ENCODE measurements at places on chromosomes 1 and 21. TPM values are rescaled to one million over a fixed set of nuclear protein-coding genes. Genes with fewer than 3 reads are reported as not detected.
A peak's percentile ranks its signal among the peaks of the same experiment; 100 is the strongest.

DNA sequence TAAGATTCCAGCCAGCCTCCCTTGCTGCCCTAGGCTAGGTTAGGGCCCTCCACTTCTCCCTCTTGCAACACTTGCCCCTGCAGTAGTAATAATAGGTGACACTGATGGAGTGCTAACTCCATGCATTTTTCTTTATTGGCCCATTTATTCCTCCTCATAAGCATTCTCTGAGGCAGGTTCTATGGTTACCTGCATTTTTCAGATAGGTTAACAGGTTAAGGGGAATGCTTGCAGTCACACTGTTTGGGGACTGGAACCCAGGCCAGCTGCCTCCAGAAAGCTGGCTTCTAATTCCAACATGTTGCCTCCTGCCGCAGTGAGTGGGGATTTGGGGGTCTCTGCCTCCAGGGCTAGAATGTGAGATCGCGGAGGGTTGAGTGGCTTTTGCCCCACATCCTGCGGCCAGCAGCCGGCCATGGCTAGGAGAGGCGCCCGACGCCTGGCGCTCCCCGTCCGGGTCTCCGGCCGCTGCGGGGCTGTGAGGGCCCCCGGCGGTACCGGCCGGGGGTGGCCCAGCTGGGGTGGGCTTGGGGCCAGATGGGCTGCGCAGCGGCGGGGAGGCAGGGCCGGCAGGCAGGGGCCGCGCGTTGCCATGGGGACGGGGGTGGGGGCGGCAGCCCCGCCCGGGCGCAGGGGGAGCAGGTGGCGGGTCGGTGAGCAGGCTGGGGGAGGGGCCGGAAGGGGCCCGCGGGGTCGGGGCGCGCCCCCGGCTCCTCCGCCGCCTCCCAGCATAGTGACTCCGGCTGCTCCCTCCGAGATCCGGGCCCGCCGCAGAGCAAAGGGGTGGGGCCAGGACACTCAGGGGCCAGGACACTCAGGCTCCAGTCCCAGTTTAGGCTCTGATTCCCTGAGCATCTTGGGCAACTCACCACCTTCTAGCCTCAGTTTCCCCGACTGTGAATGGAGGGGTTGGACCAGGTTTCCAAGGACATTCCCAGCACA lies 68.4 kb upstream of the SSBP3 start:
- no peak for DNase-seq

GRCh38 chr1:43660355-43660754 lies 10.4 kb downstream of the KDM4A start:
- DNase-seq = no peak

DNA sequence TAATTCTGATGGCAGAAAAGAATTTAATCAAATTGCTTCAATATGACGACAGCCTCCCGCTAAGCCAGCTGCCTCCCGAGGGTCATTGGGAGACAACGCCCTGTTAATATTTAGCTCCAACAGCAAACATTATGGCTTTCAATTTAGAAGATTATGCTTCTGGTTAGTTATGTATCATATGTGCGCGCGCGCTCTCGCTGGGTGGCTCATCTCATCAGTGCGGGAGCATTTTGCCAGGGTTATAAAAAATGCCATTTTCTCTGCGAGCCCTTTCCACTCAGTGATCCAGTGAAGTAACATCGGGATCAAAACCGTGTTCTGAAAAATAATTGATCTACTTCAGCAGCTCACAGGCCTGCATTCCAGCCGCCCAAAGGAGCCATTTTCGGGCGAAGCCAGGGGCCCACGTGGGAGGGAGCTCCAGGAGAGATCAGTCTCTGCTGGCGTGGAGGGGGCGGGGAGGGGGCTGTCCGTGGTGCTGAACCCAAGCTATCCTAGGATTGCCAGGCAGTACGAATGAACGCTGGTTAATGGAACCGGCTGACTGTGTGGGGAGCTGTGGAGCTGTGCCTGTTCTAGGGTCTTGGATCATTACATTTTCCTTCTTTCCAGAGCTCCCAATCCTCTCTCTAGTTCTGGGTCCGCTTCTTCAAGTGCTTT lies 219.1 kb upstream of the ZC3H12A start:
- peak; percentile 75 for DNase-seq

DNA sequence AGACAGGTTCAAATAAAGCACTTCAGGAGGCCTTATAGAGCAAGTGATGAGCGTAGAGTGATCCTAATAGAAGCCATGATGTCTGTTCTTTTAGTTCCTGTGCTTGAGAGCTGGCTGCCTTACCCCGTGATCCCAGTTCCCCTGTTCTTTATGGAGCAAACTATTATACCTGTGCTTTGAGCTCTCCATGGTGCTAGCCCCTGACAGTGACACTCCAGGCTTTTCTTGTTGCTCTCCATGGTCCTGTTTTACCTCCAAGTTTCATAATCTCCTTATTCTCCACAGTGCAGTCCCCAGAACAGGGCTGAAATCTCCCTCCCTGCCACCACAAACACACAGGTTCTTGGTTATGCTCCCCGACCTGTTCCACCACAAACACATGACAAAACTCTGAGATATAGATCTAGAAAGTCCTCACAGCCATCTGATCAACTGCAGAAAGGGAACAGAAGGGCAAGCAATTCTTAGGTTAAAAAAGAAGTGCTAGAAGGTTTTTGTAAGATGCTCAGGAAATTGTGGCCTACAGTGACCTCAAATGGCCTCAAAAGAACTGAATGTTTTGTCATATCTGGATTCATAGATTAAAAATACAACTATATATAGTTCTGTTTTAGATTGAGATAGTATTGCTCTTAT lies 6.0 kb downstream of the CADM3 start:
- DNase-seq = no peak

- no peak for DNase-seq
Observed at GRCh38 chr21:44304011-44304616, 4.3 kb downstream of the PFKL start.

- DNase-seq = no peak
Observed at GRCh38 chr1:68459796-68460195, 10.0 kb upstream of the RPE65 start.

DNA sequence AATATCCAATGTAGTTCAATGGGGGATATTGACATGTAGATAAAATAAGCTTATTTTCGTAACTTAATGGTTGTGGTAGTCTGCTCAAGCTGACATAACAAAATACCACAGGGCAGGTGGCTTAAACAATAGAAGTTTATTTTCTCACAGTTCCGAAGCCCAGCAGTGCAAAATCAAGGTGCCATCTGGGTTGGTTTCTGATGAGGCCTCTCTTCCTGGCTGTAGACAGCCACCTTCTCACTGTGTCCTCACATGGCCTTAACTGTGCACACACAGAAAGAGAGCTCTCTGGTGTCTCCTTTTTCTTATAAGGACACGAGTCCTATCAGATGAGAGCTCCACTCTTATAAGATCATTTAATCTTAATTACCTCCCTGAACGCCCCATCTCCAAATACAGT lies 64.8 kb upstream of the IPO9 start:
- DNase-seq = no peak

GRCh38 chr21:46080171-46081021 lies 17.5 kb upstream of the COL6A2 start:
- peak; percentile 70 for DNase-seq

GRCh38 chr1:41109310-41110197 lies 88.0 kb upstream of the SLFNL1 start:
- no peak for DNase-seq

DNA sequence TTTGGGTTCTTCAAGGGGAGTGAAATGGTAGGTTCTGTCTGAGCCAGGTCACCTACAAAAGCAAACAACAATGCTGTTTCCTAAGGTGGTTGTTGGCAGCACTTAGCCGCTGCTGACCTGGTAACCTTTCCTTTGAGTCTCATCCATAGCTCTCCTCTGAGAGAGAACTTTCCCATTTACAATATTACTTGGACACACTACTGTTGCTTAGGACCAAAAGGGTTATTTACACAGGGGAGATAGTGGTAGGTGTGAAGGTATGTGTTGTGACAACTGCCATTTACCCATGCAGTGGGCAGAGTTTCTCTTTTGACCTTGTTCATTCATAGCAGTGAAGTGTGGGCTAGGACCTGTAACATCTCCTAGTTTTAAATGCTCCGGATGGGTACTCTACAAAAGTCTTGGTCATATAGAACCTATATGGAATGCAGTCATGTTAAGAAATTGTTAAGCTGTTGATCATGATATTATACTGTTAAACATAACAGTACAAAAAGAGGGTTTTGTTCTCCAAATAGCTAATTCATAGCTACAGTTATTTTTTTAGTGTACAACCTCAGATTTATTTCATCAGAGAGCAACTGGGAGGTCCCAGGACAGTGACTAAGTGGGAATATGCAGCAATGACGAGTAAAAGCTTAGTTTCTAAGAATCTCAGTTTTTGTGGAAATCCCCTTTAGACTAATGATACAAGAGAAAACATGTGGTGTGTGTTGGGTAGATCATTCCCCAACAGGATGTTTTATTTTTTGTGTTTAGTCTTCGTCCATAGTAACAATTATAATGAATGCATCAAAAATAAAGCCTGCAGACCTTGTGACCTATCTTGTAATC lies 219.7 kb downstream of the NFIA start:
- DNase-seq = no peak

- no peak for DNase-seq
Observed at GRCh38 chr1:43853161-43853921, 80.3 kb upstream of the ARTN start.

DNA sequence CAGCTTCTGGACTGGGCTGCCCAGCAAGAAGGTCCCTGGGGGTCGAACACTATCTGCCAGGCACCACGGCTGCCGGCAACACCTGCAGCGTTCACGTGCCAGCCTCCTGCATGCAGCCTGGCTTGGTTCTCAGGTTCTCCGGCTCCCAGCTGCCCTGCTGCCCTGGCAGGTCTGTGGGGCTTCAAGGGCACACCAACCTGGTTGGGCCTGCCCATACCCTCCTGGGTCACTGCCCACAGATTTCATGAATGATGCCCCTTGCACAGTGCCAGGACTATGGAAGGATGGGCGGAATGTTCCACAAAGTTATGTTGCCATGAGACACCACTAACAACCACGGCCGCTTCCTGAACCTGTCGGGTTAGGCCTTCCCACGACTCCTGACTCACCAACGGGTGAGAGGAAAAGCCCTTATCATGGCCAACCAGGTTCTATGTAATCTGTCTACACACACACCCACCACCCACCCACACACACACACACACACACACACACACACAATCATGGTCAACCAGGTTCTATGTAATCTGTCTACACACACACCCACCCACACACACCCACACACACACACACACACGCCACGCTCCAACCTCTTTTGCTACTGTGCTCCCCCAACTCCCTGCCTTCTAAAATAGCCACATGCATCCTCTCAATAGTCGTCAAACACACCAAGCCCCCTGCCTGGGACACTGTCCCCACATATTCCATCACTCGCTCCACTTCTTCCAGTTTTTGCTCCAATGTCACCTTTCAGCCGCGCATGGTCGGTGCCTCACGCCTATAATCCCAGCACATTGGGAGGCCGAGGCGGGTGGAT lies 32.2 kb downstream of the HSPG2 start:
- DNase-seq = no peak

- DNase-seq = no peak
Observed at GRCh38 chr1:52867087-52867863, 24.7 kb downstream of the ZYG11A start.

GRCh38 chr21:18801468-18801867 lies 397.9 kb upstream of the TMPRSS15 start:
- no peak for DNase-seq

DNA sequence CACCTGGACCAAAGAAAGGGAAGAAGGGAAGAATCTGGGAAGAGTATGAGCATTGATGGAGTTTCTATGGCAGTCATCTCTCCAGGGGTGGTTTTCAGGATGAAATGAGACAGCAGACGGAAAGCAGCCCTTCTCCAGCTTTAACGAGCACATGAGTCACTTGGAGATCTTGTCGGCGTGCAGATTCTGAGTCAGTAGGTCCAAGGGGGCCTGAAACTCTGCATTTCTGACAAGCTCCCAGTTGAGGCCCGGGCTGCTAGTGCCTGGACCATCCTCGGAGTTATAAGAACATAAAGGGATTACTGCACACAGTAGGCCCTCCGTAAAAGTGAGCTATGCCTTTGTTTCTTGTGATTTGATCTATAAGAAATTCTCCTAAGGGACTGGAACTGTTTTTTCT lies 17.6 kb downstream of the HSPG2 start:
- no peak for DNase-seq

DNA sequence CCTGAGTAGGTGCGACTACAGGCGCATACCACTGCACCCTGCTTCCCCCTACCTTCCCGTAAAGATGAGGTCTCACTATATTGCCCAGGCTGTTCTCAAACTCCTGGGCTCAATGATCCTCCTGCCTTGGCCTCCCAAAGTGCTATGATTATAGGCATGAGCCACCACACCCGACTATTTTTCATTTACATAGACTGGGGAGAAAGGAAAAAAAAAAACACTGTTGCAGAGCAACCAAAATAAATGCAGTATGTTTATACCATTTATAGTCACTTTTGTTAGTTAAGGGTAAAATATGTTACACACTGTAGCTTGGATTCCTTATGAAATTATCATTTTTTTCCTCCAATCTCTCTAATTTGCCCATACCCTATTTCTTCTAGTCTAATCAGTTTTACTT lies 35.2 kb upstream of the RGS8 start:
- DNase-seq = no peak

DNA sequence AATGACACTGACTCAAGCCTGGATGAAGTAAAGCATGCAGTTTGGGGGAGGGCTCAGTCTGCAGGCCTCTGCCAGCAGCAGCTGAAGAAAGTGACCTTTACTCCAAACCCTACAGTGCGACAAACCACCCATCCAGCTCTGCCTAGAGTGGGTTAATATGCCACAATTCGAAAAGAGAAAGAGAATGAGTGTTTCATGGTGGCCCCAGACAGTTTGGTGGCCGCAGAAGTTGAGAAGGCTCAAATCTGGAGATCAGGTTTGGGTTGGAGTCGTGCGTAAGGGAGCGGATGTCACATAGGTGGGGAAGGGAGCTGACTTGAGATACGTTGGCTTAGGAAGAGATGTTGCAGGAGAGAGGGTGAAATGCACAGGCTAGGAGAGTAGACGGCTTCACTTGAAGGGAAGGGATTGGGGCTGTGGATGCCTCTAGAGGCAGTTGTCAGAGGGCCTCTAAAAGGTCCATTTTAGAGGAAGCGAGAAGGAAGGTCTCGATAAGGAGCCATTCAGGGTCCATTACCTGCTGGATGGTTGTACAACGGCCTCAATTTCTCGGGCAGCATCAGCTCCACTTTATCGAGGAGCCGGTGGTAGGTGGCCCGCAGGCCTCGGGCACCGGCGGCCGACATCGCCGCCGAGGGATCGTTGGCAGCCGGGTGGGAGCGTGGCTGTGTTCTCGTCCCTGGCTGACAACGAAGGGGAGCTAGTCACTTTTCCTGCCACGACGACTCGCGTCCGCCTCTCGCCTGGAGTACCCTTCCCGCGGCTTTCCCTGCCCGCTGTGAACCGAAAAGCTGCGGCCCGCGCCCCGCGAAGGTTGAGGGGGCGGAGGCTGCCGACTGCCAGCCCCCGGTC lies 1.0 kb upstream of the DCAF6 start:
- no peak for DNase-seq

The TAS1R1 gene
- not detected for total RNA-seq

The DCDC2B gene
- total RNA-seq = not detected

The KCNE1 gene
- total RNA-seq = 0.51 TPM

The KCND3 gene
- 1.2 TPM for total RNA-seq

The PTPN22 gene
- total RNA-seq = not detected

The IGSF9 gene
- 44.3 TPM for total RNA-seq
